ENCODE measurements at places on chromosomes 4 and X.

DNA sequence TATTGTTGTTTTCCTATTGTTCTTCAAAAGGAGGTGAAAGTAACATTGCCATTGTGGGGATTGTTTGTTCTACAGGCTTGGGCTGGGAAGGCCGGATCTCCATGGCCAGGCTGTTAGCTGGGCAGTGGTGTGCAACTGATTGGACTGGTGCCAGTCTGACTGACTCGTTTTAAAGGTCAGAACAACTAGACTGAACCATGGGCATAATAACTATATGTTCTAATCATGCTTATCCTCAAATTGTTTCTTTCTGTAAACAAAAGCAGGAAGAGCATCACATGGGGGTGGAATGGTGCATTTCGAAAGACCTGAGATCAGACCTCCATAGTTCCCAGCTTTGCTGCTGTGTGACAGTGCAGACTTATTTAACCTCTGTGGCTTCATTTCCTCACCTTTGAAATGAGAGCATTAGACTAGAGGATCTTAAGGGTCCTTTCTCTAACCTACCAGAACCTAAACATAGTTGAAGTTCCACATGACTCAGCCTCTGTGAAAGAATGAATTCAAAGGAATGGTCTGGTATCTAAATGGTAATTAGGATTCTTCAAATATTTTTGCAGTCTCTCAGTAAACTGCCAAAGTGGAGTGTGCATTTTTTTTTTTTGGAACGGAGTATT lies 66.7 kb upstream of the PGRMC2 start:
- no peak for DNase-seq

DNA sequence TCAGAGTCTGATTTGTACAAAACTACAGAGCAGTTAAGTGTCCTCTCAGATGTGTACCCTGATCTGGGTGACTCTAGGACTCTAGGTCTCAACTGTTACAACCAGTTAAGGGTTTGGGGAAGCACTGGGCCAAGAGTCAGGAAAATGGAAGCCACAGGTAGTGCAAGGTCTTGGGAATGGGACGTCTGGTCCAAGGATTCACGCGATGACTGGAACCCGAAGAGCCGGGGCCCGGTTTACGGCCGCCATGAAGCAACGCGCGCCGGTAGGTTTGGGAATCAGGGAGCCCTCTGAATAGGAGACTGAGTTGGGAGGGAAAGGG lies 321 bp upstream of the HPRT1 start:
- DNase-seq = no peak

DNA sequence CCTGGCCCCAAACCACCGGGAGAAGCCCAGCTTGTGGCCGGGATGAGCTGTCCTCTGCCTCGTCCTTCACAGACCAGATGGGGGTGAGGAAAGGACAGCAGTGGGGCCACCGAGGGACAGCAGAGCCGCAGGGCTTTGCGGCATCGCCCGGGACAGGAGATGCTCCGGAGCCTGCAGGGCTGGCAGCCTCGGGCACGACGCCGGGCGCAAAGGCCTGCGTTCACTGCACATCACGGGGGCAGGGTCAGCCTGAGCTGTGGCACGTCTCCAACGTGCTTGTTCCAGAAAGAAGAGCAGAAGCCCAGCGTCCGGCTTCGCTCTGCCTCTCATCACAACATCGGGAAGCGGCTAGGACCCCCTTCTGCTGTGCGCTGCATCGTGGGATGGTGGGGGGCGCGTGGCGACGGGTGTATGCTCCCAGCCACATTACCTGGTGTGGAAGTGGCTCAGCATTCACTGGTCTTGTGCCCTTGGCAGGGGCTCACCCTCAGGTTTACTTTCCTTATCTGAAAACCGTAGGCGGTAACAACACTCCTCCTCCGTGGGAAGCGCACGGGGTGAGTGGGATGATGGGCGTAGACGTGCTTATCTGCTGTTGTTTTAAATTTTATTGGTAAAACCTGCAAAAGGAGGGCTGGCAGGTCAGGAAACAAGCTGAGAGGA lies 7.4 kb downstream of the TADA2B start:
- DNase-seq = no peak

GRCh38 chr4:165085946-165086345 lies 26.7 kb downstream of the TMEM192 start:
- DNase-seq = no peak

DNA sequence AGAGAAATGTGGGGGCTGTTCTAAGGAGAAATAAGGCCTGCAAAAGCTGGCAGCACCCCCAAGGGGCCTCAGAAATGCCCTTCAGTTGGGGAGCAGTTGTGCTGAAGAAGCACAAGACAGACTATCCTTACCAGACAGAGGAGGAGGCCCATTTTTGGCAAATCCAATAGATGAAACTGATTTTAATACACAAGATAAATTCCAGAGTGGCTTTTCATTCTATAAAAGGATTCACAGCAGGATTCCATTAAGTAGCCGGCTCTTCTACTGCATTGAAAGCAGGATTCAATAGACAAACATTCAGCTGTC lies 8.1 kb downstream of the SEPTIN6 start:
- no peak for DNase-seq

DNA sequence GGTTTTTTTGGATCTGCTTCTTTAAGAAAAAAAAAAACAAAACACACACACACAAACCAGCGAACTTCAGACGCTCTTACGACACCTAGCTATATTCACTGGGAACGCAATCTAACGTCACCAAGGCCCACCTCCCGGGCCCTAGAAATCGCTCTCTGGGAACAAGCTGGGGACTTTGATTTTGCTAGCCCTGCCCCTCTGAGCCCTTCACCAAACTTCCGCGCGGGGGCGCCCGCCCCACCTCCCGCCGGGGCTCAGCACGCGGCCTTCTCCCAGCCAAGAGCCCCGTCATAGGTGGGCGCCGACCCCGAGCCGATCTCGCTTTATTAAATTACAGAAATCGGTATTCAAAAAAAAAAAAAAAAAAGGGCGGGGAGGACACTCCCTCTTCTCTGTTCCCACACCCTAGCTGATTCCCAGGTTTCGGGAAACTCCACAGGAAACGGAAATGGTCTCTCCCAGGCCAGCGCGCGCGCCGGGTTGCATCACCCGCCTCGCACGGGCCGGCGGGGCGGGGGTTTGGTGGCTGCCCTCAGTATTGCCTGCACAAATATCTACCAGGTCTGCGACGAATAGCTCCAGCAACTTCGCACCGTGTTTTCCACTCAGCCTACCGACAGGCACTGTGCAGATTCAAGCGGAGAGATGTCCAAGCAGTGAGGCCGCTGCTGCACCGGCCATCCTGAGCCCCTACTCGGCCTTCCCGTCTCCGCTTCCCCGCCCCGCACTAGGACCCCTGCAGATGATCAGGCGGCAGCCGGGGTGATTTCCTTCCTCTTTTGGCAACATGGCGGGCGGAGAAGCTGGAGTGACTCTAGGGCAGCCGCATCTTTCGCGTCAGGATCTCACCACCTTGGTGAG lies at the start of gene EIF2S3:
Gene EIF2S3, plus strand, starts transcription at position 775 of the 861 bp plus-strand sequence. Its CDS starts 13 bp downstream, at position 788.
- peak; percentile 67 for DNase-seq

DNA sequence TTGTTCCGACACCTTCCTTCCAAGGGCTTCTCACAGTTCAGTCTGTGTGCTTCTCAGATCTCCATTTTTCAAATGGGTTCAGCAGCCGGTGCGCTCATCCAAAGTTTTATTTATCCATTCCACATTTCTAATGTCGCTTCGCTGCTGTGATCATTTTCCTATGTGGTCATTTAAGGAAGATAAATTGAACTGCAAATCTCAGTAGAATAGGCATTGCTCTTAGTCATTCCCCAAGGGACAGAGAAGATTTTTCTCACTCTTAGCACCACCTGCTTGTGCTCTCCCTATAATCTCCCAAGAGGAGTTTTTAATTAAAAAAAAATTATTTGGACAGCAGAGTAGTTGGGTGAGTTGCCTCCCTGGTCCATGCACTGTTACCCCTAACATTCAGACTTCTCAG lies 278.9 kb upstream of the GATB start:
- no peak for DNase-seq

DNA sequence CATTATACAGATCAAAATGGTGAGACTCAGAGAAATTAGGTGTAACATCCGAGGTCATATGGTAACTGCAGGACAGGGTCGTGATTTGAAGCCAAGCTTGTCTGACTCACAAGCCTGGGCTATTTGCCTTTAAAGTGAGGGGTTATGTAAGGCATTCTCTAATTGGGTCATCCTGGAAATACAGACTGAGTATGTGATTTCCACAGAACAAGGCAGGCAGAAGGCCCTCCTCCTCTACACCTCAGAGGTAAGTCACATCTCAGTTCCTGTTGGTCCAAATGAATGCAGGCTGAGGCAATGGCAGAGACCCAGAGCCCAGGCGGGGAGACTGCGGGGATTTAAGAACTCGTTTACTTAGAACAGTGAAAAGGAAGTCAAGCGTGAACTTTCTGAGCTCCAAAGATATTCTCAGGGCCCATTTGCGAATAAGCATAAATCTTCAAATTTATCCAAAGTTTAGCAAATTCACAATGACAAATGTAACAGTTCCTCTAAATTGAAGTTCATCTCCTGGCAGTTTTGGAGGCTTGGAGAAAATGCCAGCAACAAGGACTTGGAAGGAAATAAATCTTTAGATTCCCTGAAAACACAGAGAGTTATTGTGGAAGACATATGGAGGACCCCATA lies 153.3 kb downstream of the LDB2 start:
- no peak for DNase-seq

DNA sequence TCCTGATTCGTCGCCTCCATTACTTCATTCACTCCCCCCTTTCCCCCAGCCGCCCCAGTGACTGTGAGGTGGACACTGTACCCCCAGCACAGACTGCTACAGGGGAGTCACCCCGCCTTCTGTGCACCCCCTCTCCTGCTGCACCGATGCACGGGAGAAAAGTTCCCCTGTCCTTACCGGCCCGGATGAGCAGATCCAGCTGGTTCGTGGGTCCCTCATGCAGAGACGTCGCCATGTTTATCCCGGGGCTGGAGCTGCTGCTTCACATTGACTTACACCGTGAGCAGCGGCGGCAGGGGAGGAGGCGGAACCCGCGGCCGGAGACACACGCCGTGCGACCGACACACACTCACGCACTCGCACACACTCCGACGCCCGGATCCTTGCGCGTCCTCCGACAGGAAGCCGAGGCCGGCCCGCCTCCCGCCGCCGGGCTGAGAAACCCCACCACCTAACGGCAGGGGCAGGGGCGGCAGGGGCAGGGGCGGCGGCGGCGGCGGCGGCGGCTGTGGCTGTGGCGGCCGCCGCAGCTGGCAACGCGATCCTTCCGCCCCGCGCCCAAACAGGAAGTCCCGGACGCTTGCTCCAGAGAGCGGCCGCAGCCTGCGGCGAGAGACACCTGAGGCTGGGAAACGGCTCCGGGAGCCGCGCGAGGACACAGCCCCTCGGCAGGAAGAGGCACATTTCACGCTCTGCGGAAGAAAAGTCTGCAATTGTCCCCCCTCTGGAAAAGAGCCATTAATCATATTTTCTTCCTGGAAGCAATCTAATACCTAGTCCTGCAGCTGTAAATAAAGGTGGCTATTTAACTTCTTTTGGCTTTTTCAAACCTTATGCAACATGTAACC lies 68.6 kb downstream of the NOCT start:
- DNase-seq = peak; percentile 59

- DNase-seq = no peak
Observed at GRCh38 chr4:41069257-41069656, 145.1 kb downstream of the APBB2 start.

Measured in stimulated activated CD8-positive, alpha-beta memory T cell treated with anti-CD3 and anti-CD28 coated beads, Interleukin-2, amount 100 ng/mL, for 1 hour (primary cell).